ENCODE measurements at places on chromosomes 11 and 22. TPM values are rescaled to one million over a fixed set of nuclear protein-coding genes. Genes with fewer than 3 reads are reported as not detected.

DNA sequence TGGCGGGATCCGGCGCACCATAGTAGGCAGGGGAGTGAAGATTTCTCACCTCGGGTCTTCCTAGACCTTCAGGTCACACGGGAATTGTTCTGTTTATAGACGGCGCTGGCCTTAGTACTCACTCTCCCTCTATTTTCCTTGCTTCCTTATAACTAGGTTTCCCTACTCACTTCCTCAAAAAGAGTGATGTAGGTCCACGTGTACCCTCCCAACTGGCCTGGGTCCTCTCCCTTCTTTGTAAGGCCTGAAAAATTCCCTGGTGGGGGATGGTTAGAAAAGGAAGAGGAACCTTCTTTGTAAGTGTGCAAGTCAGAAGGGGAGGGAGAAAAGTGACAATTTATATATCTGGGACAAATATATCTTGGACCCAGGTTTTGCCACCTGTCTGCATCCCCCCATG is 2.9 kb upstream of the TMEM9B start:
- no peak for DNase-seq

DNA sequence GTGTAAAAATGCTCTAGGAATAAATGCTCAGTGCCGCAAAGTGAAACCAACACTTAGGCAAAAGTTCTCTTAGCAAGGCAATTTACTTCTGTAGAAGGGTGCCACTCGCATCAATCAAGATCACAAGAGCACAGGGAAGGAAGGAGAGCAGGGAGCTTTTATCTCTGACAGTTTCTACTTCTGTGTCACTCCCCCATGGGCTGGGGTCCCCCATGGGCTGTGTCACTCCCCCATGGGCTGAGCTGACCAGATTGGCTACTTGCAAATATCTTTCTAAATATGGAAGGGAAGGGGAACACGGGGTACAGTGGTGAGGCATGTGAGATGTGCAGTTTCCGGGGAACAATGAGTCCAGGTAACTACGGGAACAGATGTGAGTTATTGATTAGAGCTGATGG is 397 bp downstream of the OR52N2 start:
- no peak for DNase-seq

GRCh38 chr22:46381142-46381541 is 45.6 kb downstream of the TRMU start:
- DNase-seq = no peak

PKNOX2 gene
- 53.6 TPM for polyA plus RNA-seq

DNA sequence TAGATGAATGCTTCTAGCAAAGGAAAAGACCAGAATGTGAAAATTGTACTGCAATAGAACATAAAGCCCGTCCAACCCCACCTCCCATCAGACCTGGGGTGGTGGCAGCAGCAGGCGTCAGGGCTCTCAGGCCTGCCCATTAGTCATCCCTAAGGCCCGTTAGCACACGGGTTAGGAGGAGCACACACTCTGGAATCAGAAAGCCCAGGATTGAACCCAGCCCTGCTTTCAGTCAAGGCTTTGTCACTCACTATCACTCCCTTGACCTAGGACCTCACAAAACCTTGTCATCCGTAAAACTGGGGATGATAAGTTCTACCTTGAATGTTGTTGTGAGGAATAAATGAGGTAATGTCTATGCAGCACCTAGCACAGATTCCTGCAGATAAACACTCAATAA is 26.9 kb downstream of the MICAL3 start:
- no peak for DNase-seq

MYRF gene
- 0.87 TPM for polyA plus RNA-seq

DNA sequence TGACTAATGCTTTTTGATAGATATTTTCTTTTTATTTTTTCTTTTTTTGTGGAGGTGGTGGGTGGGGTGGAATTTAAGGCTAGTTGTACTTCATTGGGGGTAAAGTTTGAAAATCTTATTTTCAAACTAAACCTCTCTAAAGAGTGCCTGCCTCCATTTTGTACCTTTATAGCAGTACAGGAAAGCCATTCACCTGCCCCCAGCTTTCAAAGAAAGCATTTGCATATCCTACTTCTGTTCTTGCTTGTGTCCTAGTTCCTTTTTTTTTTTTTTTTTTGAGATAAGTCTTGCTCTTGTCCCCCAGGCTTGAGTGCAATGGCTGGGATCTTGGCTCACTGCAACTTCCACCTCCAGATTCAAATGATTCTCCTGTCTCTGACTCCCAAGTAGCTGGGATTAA is 766.2 kb upstream of the LRRC4C start:
- no peak for DNase-seq

ALG8 gene
- 38.5 TPM for polyA plus RNA-seq

- DNase-seq = no peak
These were observed 8.9 kb downstream of the MTMR2 start for GRCh38 chr11:95915051-95915450.

DNA sequence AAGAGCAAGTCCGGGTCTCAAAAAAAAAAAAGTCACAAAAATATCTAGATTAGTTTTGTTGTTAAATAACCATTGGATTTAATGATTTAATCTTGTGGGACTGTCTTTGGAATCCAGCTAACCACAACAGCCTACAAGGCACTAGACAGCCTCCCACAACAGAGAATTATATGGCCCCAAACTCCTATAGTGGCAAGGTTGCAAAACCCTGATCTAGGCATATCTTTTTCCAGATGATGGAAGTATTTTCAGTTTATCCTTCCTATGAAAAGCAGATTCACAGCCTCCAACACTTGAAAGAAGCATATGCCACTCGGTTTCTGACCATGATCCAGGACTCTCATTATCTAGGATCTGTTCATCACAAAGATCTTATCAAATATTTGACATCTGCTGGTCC is 5.4 kb upstream of the C11orf87 start:
- DNase-seq = no peak

GRCh38 chr11:89458716-89459115 is 32.5 kb downstream of the NOX4 start:
- DNase-seq = no peak

DNA sequence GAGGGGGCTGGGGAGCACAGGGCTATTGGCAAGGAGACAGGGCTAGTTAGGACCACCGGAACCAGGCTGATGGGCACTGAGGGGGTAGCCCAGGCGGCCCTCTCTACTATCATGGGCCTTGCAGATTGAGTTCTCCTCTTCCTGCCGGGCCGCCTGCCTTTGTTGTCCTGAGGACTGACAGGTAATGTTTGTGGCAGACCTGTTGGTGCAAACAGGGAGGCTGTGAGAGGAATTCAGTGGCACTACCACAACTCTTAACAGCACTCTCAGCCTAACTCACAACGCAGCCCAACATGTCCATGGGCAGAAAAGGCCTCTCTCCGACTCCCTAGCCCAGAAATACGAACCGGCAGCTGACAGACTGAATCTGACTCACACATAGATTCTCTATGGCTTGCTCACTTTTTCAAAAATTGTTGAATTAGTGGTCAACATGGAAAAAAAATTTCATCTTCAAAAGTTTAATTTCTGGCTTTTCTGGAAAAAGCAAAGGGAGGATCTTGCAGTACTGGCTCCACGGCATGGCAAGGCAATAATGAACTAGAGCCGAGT is 11.4 kb downstream of the KCNJ5 start:
- DNase-seq = no peak

DNA sequence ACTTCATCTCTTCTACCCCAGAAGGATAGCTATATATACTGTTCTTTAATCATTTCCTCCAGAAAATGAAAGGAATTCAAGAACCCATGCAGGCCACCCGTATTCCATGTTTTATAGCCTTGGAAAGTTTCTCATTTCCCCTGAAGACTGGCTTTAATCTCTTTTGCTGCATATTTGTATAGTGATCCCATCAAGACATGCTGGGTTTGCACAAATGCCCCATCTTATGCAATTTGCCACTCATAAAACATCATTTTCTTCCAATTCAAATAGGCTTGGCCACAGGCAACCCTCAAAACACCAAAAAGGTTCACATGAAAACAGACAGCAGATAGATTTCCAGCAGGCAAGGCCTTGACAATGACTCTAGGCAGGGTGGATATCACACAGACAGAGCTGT is 28.3 kb upstream of the APOA1 start:
- no peak for DNase-seq

SCGB1D2 gene
- not detected for polyA plus RNA-seq

GRCh38 chr11:11029027-11029426 is 171.2 kb upstream of the ZBED5 start:
- DNase-seq = no peak

- no peak for DNase-seq
These were observed at the start of gene ARHGAP8 for GRCh38 chr22:44752285-44753188. Gene ARHGAP8, plus strand, starts transcription at chr22:44752575. Its CDS starts 33,953 bp downstream, at chr22:44786528.

DNA sequence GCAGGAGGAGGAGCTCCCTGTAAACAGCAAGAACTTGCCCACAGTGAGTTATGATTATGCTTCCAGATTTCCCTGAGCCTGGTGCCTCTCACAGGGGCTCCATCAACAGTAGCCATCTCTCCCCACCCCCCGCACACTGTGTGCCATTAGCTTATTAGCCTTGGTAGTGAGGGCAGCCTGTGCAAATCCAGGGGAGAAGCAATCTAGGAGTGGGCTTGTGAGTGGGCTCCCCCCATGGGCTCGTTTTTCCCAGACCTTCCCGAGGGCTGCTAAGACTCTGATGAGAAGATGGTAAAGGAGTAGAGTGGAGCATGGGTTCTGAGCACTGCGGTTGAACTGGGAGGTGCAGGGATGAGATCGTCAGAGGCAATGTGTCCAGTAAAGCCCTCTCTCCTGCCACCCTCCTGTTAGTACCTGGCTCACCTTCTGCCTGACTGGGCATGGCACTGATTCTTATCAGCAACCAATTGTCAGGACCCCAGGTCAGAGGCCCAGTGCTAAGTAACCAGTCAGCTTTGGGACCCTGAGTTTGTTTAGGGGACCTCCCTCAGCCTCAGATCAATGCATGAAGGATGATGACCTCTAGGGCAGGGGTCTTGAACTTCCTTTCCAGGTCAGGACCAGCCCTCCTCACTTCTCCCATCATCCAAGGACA is 38.4 kb upstream of the TP53I11 start:
- no peak for DNase-seq

DNA sequence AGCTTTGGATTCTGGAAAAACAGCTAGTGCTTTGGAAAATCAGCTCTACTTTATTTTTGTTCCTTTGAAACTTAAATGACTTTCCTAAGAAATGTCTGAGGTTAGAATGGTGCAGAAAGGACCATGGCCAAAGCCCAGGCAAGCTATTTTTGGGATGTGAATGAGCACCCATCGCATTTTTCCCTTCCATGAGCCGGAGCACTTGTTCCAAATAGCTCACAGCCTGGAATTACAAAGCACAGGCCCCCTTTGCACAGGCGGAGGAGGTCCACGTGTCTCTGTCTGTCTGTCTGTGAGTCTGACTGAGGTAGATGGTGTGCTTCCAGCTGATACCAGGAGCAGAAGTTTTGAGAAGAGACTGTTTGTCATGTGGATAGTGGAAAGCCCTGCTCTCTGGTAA is 50.7 kb downstream of the MICAL2 start:
- no peak for DNase-seq

GRCh38 chr11:73290536-73290935 is 17.5 kb upstream of the ARHGEF17 start:
- no peak for DNase-seq

Data from muscle of arm (tissue), 14 donors.